Breast epithelium (tissue), 4 donors: ENCODE measurements at places on chromosomes 7 and 10. TPM values are rescaled to one million over a fixed set of nuclear protein-coding genes. Genes with fewer than 3 reads are reported as not detected.

TEX47 gene
- total RNA-seq, result not detected

SLC16A12 gene
- total RNA-seq, result 3.4 TPM

CALN1 gene
- 0.33 TPM for total RNA-seq

GRM3 gene
- not detected for total RNA-seq

MYH16 gene
- total RNA-seq, result not detected

TRUB1 gene
- total RNA-seq, result 18.0 TPM

LRIT1 gene
- total RNA-seq, result not detected

JCAD gene
- 16.1 TPM for total RNA-seq

ASB4 gene
- 0.33 TPM for total RNA-seq
